ENCODE measurements at places on chromosomes 16 and 17.

DNA sequence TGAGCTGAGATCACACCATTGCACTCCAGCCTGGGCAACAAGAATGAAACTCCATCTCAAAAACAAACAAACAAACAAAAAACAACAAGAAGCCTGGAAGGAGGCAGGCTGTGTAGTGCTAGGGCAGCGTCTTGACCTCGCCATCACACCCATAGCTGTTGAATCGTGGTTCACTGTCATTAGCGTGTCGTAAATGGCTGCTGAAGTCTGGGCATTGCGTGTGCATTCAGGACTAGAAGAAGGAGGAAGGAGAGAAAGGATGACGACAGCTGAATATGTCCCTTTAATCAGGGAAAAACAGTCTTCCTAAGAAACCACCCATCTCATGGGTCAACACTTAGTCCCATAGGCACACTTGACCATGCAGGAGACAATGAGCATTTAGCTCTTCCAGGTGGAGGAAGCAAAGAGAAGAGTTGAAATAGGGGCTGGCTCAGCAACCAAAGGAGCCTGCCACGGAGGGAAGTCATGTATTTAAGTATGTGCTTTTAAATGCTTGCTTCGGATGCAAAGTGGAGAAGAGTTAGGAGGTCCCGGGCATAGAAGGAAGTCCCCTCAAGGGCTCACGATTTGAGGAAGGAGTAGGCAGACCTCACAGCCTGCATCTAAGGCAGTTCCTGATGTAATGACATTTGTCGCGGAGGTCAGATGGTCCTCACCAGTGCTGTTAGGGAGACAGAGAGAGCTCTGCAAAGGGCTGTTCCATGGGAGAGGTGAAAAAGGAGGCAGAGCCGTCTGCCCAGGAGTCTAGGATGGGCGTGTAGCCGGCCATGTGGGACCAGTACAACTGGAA, 8.8 kb downstream of the PRSS22 start:
- no peaks in the 10 kb centered on the region for H3K4me1 ChIP-seq
- peaks cover 3% of the 10 kb centered on the region for H3K36me3 ChIP-seq
- H3K4me3 ChIP-seq: no peak overlapping the region
- no peak for DNase-seq
- no peak overlapping the region for H3K27ac ChIP-seq

DNA sequence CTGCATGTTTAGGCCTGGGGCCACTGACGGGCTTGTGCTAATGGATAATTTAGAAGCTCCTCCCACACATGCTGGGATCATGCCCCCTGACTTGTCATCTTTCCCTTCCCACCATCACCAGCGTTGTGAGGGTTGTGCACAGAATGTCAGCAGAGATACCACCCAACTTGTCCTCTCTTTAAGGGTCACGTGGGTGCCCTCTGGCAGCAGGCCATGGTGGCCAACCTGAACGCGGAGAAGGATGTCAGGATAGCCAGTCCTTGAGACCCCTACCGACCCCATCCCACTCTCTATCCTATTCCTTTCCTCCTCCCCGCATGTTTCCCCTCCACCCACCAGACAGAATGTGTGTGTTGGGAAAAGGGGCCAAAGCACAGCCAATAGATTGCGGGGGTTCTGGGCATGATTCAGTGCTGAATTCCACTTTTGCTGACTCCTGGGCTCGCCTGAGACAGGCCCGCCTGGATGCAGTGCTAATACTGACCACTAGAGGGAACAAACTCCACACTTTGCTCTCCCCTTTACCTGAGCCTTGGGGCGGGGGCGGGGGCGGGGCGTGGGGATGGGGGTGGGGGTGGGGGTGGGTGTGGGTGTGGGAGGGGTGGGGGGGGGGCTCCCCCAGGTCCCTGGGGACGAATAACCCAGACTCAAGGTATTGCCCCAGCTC, at the start of gene GH2:
Gene GH2, minus strand, starts transcription at position 10 of the 667 bp plus-strand sequence. CDS start 143 bp downstream, outside the sequence.
- H3K27me3 ChIP-seq: peaks cover 4% of the 10 kb centered on the region
- DNase-seq: peak; percentile 72
- H3K4me3 ChIP-seq: no peak within 1 kb of the TSS
- no peak within 1 kb of the TSS for H3K27ac ChIP-seq

GRCh38 chr16:87490096-87490798, 2.6 kb downstream of the ZCCHC14 start:
- peak overlapping the region; percentile 48 for H3K4me3 ChIP-seq
- H3K36me3 ChIP-seq: peaks cover 4% of the 10 kb centered on the region
- DNase-seq: no peak

DNA sequence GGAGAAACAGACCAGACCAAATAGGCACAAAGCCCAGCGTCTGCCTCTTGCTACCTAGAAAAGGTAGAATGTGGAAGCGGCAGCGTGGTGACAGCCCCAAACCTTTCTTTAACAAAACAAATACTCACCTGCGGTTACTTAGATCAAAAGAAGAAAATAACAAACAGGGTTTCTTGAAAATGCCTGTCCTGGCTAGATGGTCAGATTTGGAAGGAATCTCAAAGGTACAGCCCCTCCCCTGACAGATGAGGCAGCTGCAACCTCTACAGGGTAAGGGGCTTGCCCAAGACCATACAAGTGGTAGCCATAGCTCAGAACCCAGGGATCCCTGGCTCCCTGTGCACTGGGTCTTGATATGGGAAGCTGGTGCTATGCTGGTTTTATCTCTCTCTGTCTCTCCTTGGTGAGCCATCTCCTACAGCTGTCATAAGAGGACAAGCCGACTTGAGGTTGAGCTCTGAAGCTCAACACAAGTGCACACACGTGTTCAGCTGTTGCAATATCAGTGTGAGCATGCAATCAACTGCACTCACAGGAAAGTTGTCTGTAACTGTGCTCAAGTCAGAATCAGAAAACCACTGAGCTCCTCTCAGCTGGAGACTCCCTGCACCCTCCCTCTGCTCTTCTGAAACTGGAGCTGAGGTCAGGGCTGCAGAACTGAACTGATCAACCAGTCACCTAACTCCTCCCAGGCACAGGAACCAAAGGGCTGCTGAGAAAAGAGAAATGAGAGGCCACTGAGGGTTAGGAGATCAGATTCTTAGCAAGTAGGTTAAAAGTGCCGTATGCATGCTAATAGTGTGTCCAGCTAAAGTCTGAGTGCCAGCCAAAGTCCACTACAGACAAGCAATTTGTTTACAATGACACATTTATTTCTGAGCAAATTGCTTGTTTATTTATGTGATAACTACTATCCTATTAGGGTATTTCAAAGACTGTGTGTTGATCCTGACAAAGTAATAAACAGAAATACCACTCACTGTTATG, 6.1 kb upstream of the RNF157 start:
- no peaks in the 10 kb centered on the region for H3K36me3 ChIP-seq
- H3K27me3 ChIP-seq: peaks cover under 1% of the 10 kb centered on the region
- H3K4me3 ChIP-seq: no peak overlapping the region
- H3K27ac ChIP-seq: no peak overlapping the region

GRCh38 chr17:32117399-32117798, 24.9 kb upstream of the RHOT1 start:
- peaks cover 6% of the 10 kb centered on the region for H3K4me1 ChIP-seq
- peaks cover 4% of the 10 kb centered on the region for H3K27me3 ChIP-seq
- DNase-seq: no peak

DNA sequence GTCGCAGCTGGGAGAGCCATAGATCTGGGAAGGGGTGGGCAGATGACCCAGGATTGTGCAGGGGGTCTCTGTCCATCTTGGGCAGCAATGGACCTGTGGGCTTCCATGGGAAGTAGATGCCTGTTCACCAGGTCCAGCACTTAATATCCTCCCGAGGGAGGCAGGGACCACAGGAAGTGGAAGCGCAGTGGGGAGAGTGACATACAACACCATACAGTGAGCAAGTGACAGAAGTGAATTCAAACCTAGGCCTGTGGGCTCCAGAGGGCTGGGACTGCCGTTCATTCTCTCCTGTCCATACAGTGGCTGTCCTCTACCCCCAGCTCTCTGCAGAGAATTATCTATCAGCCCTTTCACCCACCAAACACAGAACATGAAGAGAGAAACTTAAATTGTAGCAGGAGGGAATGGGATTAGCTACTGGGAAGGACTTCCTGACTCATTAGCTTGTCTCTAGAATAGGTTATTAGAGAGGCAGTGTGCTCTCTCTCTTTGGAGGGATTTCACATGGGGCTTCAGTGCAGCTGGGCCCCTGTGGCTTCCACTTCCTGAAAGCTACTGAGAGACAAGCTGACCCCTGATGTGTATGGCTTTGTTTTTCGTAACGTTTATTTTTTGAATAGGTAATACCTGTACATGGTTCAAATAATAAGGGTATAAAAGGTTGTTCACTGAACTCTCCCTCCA, 13.1 kb upstream of the SEZ6 start:
- H3K4me3 ChIP-seq: peak overlapping the region; percentile 49
- H3K27me3 ChIP-seq: no peaks in the 10 kb centered on the region
- no peak overlapping the region for H3K27ac ChIP-seq
- H3K36me3 ChIP-seq: no peaks in the 10 kb centered on the region
- peaks cover 42% of the 10 kb centered on the region for H3K4me1 ChIP-seq

DNA sequence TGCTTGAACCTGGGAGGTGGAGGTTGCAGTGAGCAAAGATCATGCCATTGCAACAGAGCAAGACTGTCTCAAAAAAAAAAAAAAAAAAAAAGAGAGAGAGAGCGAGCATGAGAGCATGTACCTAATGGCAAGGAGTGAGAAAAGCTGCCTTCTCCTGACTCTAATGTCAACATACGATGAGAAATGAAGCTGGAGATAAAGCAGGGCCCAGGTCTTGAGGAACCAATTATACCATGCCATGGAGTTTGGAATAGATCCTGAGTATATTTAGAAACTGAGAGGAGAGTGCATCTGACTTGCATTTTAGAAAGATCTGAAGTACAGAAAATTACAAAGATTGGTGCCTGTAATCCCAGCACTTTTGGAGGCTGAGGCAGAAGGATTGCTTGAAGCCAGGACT, 3.8 kb upstream of the MAP2K6 start:
- no peak for DNase-seq
- no peak overlapping the region for H3K27ac ChIP-seq
- H3K27me3 ChIP-seq: peaks cover 6% of the 10 kb centered on the region

GRCh38 chr16:10300905-10301304, 85.0 kb upstream of the ATF7IP2 start:
- H3K36me3 ChIP-seq: no peaks in the 10 kb centered on the region
- DNase-seq: no peak
- no peaks in the 10 kb centered on the region for H3K4me1 ChIP-seq

GRCh38 chr17:2087597-2088211, 32.8 kb downstream of the HIC1 start:
- H3K27me3 ChIP-seq: peaks cover 17% of the 10 kb centered on the region
- peaks cover 63% of the 10 kb centered on the region for H3K4me1 ChIP-seq
- H3K27ac ChIP-seq: peak overlapping the region; percentile 15
- H3K4me3 ChIP-seq: peak overlapping the region; percentile 70
- H3K36me3 ChIP-seq: peaks cover 18% of the 10 kb centered on the region
- no peak for DNase-seq

DNA sequence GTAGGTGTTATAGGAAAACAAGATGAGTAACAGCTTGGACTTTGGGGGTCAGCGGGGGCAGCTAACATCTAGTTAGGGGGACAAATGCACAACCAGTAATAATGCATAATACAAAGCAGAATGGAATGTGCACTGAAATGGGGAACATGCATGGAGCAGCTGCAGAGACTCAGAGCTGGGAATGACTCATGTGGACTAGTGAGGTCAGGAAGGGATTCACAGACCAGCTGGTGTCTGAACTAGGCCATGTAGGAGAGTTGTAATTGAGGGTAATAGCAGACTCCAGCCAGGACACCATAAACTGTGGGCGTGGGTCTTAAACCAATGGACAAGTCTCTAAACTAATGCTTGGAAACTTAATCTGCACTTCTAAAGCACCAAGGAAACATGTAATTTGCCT, 176.8 kb upstream of the ASIC2 start:
- DNase-seq: no peak
- peaks cover 12% of the 10 kb centered on the region for H3K4me1 ChIP-seq
- no peaks in the 10 kb centered on the region for H3K27me3 ChIP-seq
- H3K4me3 ChIP-seq: no peak overlapping the region

GRCh38 chr16:57474671-57475661, 11.3 kb downstream of the DOK4 start:
- H3K4me3 ChIP-seq: peak overlapping the region; percentile 65
- H3K27me3 ChIP-seq: peaks cover 12% of the 10 kb centered on the region
- peaks cover 19% of the 10 kb centered on the region for H3K36me3 ChIP-seq

GRCh38 chr16:79061181-79061580, 539.4 kb downstream of the MAF start:
- peaks cover 1% of the 10 kb centered on the region for H3K27me3 ChIP-seq
- H3K36me3 ChIP-seq: no peaks in the 10 kb centered on the region
- H3K27ac ChIP-seq: no peak overlapping the region
- no peak for DNase-seq
- H3K4me3 ChIP-seq: no peak overlapping the region
- H3K4me1 ChIP-seq: peaks cover 23% of the 10 kb centered on the region

GRCh38 chr16:49665482-49666230, 190.3 kb downstream of the ZNF423 start:
- H3K4me3 ChIP-seq: no peak overlapping the region
- no peak for DNase-seq
- peaks cover 10% of the 10 kb centered on the region for H3K27me3 ChIP-seq
- H3K27ac ChIP-seq: no peak overlapping the region
- H3K36me3 ChIP-seq: peaks cover 8% of the 10 kb centered on the region

DNA sequence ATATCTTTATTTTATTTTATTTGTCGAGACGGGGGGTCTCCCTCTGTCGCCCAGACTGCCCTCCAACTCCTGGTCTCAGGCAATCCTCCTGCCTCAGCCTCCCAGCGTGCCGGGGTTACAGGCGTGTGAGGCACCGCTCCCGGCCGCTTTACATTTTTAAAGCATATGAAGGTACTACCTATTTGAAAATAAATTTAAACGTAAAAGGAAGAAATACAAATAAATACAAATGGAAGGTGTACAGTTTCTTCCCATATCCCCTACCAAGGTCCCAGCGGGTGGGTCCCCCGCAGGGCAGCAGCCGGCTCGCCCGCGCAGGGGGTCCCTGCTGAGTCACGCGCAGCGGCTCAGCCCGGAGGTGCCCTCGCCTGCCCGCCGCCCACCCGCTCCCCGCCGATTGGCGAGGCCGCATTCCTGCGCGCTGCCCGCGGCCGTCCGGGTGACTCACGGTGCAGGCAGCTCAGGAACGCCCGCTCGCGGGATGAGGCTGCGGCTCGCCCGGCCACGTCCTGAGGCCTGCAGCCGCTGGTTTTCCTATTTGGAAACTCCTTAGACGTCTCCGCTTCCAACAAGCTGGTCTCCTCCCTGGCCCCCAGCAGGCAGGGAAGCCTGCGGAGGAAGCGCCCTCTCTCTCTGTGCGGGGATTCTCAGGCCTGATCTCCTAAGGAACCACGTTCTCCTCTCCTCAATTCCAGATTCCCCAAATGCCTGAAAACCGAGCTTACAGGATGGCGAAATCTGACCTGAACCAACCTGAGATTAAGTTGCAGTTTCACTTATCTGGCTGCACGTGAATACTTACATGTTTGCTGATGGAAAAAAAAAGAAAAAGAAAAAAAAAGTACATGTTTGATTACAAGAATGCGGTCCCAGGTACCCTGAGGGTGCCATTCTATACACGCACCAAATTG, 54.8 kb upstream of the MAP3K14 start:
- peak; percentile 90 for DNase-seq
- H3K4me1 ChIP-seq: peaks cover 13% of the 10 kb centered on the region
- H3K27ac ChIP-seq: peak overlapping the region; percentile 36
- H3K4me3 ChIP-seq: peak overlapping the region; percentile 45
- H3K36me3 ChIP-seq: no peaks in the 10 kb centered on the region

DNA sequence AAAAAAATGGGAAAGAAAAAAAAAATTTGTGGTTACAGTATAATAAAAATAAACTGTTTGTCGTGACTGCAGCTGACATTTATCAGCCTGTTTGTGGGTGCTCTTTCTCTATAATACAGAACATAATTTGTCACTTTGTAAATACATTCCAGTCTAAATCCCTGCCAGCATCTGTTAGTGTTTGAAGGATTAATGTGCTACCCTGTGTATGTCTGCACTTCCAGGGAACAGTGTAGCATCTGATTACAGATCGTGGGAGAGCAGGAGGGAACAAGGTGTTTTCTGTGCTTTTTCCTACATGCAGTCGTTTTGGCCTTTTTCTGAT, 265.1 kb downstream of the WWOX start:
- H3K27me3 ChIP-seq: peaks cover 6% of the 10 kb centered on the region
- H3K4me1 ChIP-seq: peaks cover 12% of the 10 kb centered on the region
- H3K4me3 ChIP-seq: no peak overlapping the region
- H3K27ac ChIP-seq: no peak overlapping the region
- no peaks in the 10 kb centered on the region for H3K36me3 ChIP-seq

Measured in endothelial cell (in vitro differentiated cells).